ENCODE measurements at places on chromosomes 3 and 15. TPM values are rescaled to one million over a fixed set of nuclear protein-coding genes. Genes with fewer than 3 reads are reported as not detected.

The CIB2 gene
- total RNA-seq = 3.1 TPM

The EPHB3 gene
- total RNA-seq = 3.9 TPM

The CHAC1 gene
- total RNA-seq = 33.1 TPM

The MBNL1 gene
- 213 TPM for total RNA-seq

The MAGI1 gene
- 15.7 TPM for total RNA-seq

The SLC24A1 gene
- total RNA-seq = 4.5 TPM

The TTC21A gene
- 1.5 TPM for total RNA-seq

The ACTC1 gene
- total RNA-seq = 0.33 TPM

The RARRES1 gene
- 93.3 TPM for total RNA-seq

All from fibroblast of lung (primary cell).